HS-27A (cell line): ENCODE measurements at places on chromosomes 3 and 15.

GRCh38 chr15:91465086-91465485, 365.0 kb downstream of the SV2B start:
- no peak for DNase-seq

GRCh38 chr3:187830181-187830580, 84.9 kb upstream of the BCL6 start:
- DNase-seq, result no peak

GRCh38 chr3:196677353-196677752, 34.7 kb downstream of the CEP19 start:
- no peak for DNase-seq

DNA sequence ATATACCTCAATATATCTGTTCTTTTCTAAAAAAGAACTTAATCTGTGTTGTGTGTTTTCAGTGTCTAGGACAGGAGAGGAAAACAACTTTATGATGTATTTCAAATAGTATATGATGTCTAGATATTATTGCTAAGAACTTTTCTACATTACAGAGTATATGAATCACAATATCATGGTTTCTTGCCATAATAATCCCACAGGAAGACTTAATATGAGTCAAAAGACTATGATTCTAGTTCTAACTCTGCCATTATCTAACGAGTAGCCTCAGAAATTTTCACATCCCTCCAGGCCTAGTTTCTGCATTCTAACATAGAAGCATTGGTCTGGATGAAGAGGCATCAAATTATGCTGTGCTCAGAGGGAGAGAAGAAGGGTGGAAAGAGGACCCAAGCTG, 107.7 kb upstream of the SPRED1 start:
- DNase-seq, result no peak

DNA sequence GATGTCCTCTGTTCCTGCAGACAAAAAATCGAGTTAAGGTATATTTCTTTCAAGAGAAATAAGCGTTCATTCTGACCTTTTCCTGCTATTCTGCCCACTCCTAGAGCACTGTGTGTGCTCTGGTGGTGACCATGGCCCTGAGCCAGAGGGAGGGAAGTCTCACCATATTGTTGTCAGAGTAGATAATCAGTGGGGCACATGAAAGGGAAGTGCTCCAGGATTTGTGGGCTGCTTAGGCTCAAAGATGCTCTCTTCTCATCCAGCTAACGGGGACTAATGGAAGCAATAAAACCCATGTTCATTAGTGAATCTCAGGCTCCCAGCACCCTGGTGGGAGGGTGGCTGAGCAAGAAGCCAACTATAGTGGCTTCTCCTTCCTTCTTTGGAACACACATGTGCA, 70.7 kb upstream of the EOMES start:
- DNase-seq, result no peak

DNA sequence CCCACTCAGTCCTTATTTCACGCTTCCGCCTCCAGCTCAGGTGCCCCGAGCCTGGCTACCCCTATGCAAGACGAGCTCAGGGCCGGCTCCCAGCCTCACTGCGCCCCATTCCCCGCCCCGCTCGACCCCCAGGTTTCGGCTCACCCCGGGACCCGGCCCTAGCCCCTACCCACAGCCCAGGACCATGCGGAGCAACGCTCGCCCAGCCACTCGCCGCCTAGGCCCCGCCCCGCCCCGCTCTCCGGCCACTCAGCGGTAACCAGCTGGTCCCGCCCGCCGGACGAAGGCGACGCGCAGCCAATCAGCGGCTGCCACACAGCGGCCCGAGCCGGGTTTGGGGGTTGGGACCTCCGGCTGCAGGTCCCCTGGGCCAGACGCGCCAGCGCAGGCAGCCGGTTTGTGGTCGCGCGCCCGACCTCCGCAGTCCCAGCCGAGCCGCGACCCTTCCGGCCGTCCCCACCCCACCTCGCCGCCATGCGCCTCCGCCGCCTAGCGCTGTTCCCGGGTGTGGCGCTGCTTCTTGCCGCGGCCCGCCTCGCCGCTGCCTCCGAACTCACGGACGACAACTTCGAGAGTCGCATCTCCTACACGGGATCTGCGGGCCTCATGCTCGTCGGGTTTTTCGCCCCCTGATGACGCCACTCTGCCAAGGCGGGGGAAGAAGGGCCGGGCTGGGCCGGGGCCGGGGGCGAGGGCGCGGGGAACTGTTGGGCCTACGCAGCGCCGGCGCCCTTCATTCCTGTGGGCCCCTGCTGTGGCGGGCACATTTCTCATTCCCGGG, at the start of gene CATSPER2:
Gene CATSPER2 (minus strand): TSS at position 196 of the 781 bp plus-strand sequence. CDS start 783 bp downstream, outside the sequence.
- DNase-seq, result no peak

GRCh38 chr15:48062148-48062872, 58.5 kb upstream of the SLC24A5 start:
- DNase-seq, result no peak

DNA sequence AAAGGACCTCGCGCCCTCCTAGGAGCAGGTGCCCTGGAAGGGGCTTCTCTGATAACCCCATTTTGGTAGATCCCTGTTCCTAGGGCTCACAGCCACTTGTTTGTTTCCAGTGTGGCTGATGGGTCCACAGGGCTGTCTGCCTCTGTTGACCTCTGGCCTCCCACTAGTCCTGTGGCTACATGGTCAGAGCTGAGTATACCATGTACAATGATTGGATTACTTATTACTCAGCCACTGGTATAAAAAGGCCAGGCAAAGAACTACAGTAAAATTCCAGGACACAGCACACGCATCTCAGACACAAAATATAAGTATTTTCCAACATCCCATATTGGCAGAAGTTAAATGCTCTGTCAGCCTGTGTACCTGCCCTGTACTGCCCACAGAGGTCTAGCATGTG, 277.3 kb downstream of the GABRG3 start:
- DNase-seq, result no peak

DNA sequence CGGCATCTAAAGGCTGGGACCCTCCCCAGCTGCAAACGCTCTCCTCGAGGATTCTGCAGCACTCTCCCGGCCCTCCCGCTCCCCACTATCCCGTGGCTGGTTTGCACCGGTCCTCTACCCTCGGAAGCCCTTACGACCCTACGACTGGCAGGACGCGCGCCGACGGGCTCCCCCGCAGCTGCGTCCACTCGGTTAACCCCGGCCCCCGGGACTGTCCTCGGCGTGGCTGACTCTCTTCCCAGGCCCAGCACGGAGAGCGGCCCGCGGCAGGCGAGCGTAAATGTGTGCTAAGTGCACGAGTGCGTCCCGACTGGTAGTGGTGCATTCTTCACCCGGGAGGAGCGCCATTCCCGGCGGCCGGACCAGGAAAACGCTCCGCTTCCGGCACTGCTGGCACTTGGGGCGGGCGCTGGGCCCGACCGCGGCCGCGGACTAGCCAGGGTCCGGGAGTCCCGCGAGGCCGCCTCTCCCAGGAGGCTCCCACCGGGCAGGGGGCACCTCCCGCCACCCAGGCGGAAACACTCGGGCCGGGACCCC, 508 bp downstream of the GORASP1 start:
- no peak for DNase-seq

DNA sequence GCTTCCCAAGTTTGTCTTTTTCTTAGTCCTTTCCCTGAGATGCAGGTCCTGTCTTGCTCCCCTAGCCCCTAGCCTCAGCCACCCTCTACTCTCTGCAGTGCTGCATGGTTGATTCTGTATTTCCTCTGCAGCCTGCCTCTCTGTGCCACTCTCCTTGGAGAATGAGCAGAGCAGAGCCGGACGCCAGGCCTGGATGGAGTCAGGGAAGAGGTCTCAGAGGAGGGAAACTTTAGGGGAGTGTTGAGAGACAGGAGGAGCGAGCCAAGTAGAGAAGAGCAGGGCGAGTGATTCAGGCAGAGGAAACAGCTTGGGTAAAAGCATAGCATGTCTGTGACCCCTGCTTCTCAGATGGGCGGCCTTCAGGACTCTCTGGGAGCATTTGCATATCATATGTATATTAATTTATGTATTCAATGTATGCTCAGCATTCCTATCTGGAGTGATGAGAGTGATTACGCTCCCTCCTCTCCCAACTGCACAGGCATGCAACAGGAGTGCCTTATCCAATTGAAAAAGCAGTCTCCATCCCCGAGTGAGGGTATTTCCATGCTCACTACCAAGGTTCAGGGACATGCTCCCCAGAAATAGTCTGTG, 166.7 kb downstream of the RORA start:
- DNase-seq, result no peak

DNA sequence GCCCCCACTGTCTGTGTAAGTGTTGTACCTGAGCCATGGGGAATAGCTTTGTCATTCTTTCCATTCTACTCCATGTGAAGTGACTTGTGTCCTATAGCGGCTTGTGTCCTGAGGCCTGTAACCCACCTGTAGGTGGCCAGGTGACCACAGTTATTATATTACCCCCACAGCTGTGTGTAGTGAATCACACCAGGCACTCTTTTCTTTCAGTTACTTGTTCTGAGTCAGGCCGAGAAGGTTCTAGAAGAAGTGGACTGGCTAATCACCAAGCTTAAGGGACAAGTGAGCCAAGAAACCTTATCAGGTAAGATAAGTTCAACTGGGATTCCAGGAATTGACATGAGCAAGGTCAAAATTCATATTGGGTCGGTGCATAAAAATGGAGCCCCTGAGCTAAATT, 29.2 kb downstream of the POLG start:
- no peak for DNase-seq

DNA sequence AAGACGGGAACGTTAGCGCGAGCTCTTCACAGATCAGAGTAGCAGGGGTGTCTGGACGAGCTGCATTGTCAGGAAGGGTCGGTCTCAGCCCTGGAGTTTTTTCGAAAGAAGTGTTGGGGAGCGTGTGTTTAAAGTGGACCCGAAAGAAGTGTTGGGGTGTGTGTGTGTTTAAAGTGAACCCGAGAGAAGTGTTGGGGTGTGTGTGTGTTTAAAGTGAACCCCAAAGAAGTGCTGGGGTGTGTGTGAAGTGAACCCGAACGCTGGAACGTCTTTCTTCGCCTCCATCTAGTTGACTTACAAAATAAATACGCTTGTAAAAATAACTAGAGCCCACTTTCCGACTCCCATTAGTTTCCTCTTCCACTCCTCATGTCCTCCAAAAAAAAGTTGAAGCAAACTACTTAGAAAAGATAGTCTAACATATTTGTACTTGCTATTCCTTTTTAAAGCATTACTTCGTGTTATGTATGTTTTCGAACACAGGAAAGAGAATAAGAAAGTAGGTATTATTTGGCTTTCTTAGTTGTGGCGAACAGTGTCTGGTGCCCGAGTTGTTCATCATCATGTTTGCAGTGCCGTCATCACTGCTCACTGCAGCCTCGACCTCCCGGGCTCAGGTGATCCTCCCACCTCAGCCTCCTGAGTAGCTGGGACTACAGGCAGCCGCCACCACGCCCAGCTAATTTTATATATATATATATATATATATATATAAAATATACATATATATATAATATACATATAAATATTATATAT, 1.0 kb downstream of the LRCH3 start:
- no peak for DNase-seq

- DNase-seq, result no peak
These were observed 280.3 kb downstream of the NR2F2 start for GRCh38 chr15:96610757-96611156.

GRCh38 chr3:37444696-37445095, 270.3 kb upstream of the LRRFIP2 start:
- DNase-seq, result no peak

DNA sequence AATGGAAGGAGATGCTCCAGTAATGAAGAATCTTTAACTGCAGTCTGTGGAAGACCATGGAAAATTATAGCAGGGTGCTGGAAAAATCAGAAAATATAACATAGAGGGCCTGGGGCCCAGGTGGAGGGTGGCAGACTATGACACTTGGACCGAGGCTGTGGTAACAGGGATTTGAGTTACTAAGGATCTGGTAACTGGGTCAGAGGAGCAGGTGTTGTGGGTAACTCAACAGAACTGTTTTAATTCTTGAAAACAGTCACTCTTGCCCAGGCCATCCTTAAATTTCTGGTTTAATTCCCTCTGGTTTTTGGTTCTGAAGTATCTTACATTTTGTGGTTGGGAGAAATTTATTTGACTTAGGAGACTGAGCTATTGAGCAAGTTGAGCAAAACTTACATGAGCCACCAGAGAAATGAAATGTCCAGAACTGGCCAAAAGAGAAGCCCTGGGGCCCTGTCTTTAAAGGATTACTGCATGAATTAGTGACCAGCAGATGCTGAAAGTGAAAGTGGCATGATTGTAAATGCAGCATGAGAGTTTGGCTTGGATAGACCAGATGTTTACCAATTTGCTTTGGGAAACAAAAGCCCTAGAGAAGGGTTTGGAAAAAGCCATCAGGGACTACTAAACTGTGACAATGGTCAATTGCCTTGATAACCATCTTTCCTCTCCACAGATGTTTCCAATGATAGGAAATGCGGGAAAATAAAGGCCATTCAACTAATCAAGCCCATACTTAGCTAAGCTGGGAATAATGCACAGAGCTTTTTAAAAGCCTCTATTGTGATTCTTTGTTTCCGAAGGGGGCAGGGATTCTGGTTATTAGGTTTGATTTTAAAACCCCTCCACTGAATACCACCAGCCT, 374.9 kb upstream of the TGFBR2 start:
- DNase-seq, result no peak

DNA sequence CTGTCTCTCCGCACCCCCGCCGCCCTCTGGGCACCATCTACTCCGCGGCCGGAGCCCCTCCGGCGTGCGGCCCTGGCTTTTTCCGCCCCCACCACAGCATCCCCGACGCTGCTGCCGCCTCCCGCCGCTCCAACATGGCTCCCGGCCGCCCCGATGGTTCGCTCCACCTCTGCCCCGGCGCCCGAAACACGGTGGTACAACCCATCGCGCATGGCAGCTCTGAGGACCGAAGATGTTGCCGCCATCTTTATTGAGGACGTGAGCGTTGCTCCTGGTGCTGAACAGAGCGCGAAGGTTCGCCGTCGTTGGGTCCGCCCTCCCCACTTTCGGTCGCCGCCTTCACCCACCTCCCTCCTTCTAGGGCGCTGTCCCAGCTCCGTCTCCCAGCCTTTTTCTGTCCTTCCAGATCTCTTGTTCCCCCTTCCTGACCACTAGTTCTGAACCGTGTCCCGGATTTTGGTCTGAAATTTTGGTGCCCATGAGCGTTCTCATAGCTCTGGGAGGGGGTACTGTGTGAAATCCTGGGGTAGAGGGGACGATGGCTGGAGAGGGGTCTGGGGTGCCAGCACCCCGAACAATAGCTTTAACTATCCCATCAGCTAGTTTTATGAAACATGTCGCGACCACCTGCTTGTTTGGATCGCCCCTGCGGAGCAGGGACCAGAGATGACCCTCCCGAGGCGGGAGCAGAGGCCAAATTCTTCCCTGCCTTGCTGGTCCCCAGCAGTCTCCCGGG, at the start of gene CELSR3:
Gene CELSR3 (minus strand): TSS at position 134 of the 736 bp plus-strand sequence. CDS start 252 bp downstream, outside the sequence.
- DNase-seq, result peak; percentile 84

GRCh38 chr3:126053513-126053912, 30.4 kb downstream of the SLC41A3 start:
- no peak for DNase-seq

- DNase-seq, result no peak
These were observed 64.7 kb downstream of the BFSP2 start for GRCh38 chr3:133464573-133464972.

- no peak for DNase-seq
These were observed 2.5 kb upstream of the EFCC1 start for GRCh38 chr3:128998561-128998960.
